Mammary epithelial cell (primary cell): ENCODE measurements at places on chromosomes 6 and 20. TPM values are rescaled to one million over a fixed set of nuclear protein-coding genes. Genes with fewer than 3 reads are reported as not detected.

DNA sequence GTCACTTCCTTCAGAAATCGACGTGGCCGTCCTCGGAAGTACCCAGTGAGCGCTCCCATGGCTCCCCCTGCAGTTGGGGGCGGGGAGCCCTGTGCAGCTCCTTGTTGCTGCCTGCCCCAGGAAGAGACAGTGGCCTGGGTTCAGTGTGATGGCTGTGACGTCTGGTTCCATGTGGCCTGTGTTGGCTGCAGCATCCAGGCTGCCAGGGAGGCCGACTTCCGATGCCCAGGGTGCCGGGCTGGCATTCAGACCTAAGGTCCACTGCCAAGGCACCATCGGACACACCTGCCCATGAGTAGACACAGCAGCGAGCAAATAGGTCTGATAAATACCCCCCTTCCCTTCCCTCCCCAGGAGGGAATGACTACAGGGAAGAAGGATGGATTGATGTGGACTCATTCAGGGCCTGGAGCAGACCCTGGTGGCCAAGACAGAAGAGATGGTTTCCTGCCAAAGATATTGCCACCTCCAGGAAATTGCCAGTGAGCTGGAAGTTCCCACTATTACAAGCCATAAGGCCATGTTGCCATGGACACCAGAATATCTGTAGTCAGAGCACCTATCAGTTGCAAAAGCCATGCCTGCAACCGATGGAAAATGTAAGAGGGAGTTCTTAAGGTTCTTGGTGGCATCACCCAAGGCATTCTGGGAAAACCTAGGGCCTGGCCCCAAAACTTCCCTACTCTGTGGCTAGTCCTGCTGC is 4.2 kb downstream of the TCF19 start:
- no peak for DNase-seq

Gene GDAP1L1
- total RNA-seq: not detected

GRCh38 chr20:34522969-34523871 is 7.0 kb downstream of the DYNLRB1 start:
- DNase-seq: peak; percentile 17

DNA sequence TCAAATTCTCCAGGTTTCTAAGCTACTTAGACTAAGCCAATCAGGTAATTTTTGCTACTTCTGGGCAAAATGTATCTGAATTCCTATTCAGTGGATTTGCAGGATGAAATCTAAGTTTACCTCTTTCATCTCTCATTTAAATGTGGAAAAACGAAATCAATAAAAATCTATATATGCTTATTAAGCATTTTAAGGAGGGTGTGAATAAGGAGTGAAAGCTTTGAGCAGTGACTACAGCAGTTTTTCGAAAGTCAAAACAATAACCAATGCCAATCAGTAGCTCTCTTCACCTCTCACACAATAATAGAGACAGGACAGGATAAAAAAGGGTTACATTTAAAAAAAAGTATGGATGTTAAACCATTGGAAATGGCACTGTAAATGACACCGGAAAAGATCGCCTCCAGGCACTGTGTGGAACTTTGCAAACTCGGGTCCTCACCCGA is 476 bp upstream of the BCKDHB start:
- DNase-seq: no peak

Gene LPIN3
- 16.0 TPM for total RNA-seq
